NCI-H524 treated with DMSO at 0.1 percent for 48 hours (cell line): ENCODE measurements at places on chromosomes 11 and 22.

DNA sequence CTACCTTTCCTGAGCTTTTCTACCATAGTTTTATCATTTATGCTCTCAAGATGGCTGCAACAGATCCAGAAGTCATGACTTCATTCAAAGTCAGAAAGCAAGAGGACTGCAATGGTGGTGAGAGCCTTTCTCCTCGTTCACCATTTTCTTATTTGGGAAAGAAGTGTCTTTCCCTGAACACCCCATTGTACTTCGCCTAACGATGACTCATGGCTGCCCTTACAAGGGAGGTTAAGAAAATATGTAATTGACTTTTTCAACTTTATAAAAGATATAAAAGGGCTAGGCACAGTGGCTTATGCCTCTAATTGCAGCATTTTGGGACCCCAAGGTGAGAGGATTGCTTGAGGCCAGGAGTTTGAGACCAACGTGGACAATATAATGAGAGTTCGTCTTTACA, 541.7 kb downstream of the METTL15 start:
- DNase-seq = no peak

GRCh38 chr11:97995874-97996273, 1024.9 kb upstream of the CNTN5 start:
- DNase-seq = no peak

DNA sequence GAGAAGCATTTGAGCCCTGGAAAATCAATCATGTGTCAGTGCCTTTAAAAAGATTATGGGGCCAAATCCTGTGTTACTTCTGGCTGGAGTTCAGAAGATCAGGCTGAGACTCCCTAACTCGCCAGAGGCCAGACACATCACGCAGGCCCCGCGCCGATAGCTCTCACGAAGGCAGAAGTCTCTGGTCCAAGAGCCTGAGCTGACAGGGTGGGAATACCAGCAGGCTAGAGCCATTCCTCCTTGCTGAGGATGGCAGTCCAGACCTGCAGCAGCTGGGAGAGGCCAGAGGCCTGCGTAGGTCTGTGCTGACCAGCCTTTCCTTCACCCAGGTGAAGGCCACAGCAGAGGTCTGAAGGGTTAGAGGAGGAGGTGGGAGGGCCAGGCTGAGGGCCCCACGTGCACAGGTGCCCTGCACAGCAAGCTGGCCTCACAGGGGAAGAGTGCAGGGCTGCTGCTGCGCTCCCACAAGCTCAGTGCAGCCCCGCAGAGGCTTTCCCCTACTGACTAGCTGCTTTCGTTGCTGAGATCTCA, 52.9 kb downstream of the ST14 start:
- DNase-seq = no peak

DNA sequence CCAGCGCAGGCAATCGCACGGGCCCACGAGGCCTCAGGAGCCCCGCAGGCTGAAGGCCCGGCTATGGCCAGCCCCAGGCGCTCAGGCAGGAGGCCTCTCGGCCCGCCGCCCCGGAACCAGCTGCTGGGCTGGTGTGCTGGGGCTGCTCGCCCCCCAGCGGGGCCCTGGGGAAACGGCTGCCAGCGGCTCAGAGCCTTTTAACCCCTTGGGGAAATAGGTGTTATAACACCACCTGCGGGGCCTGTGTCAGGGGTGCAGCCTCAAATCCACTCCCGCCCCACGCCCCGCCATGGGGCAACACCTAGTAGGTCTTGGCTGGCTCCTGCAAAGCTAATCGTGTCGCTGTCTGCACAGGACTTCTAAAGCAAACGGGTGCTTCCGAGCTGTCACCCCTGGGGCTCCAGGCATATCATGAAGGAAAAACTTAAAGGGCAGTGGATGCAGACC, 237.4 kb downstream of the TTC28 start:
- peak; percentile 17 for DNase-seq

GRCh38 chr11:33116535-33116934, 44.7 kb downstream of the CSTF3 start:
- DNase-seq = no peak

DNA sequence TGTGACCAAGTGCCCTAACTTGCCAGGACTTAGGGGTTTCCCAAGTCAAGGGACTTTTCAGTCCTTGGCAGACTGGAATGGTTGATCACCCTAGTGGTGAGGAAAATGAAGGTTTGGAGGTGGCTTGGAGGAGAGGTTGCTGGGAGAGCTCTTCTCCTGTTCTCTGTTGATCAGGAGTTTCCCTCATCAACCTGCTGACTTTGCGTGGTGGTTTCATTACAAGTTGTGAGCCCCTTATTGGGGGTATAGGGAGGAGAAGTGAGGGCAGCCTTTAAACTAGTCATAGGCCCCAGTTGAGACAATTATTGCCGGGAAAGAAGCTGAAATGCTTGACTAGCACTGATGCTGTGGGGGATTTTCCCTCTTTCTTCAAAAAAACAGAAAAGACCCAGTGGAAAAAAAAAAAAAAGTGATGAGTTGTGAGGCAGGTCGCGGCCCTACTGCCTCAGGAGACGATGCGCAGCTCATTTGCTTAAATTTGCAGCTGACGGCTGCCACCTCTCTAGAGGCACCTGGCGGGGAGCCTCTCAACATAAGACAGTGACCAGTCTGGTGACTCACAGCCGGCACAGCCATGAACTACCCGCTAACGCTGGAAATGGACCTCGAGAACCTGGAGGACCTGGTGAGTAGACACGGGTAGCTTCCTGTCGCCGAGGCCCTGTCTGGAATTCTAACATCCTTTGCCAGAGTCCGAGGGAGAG, at the start of gene CXCR5:
Gene CXCR5 (plus strand): TSS at position 525 of the 704 bp plus-strand sequence. CDS start 50 bp downstream, at position 575.
- DNase-seq = no peak

DNA sequence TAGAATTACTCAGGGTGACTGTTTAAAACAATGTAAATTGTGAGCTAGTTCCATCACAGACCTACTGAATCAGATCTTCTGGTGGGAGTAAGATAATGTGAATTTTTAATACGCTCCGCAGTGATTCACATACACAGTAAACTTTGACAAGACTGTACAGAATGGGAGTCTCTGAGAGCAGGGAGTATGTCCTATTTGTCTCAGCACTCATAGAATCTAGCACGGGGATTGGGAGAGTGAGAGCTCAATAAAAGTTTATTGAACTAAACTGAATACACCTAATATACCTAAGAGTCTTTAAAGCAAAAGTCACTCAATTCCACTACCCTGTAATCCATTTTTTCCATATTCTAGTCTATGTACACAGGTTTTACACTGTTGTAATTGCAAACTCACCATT, 11.2 kb upstream of the GAB2 start:
- no peak for DNase-seq

GRCh38 chr11:36672815-36673450, 74.9 kb upstream of the RAG2 start:
- no peak for DNase-seq

DNA sequence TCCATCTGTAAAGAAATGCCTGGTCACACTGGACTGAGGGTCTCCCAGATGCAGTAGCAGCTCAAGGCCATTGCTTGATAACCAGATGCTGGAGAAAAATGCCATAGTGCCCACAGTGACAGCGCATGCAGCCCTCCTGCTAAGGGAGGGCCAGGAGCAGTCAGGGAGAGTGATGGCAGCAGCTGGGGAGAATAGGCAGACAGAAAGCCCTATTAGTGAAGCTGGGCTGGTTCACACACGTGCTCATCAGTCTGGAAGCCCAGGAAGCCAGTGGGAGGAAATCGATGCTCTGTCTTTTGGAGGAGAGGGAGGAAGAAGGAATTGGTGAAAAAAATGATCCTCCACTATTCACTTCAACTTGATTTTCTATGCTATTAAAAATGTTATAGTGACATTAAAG, 82.9 kb downstream of the OSBP2 start:
- DNase-seq = no peak

GRCh38 chr11:38824573-38824972, 2226.5 kb upstream of the RAG2 start:
- DNase-seq = no peak

- no peak for DNase-seq
Measured at GRCh38 chr11:44970293-44970692, 19.6 kb upstream of the TP53I11 start.

GRCh38 chr11:8605971-8606563, 12.0 kb upstream of the STK33 start:
- DNase-seq = no peak

DNA sequence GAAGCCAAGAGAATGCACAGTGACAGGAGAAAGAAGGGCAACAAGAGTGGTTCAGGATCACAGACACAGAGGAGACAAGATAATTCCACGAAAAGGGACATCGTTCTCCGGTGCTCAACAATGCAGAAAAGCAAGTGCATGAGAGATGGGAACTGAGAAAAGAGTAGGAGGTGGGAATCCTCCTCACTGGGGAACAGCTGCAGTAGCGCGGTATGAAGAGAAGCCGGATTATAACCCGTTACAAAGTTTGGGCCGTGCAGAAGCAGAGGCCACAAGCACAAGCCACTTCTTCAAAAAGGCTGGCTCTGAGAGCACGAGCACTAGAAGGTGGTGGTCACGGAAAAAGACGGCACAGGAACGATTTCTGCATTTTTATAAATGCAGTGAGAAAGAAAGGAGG, 114.2 kb upstream of the BID start:
- DNase-seq = no peak

DNA sequence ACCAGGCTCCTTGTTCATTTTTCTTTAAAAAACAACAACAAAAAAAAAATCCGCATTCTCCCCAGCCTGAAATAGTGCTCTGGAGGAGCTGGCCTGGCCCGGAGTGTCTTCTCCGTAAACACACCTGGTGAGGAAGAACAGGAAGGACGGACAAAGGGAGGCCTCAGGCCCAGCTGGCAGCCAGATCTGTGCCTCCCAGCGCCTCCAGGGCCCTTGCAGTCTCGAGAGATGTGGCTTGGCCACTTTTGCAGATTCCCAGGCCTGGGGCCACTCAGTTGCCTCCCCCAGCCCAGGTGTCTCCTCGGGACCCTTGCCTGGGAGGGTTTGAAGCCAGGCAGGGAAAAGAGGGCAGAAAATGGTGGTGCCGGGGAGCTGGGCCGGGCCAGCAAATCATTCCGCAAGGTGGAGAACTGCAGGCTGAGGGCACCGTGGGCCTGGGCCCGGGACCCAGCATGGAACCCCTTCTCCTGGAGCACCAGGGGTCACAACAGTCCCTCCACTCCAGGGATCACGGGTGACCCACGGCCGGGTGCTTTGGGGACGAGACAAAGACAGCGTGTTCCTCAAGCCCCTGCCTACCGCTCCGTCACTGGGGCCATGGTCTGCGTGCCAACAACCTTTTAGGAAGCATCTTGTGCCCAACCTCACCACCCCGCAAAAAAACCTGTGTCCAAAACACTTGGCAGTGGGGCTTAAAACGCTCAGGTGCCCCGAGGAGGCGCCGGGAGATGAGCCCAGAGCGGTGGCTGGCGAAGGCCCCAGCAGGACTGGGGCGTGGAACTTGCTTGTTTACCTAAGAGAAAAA, 67.1 kb upstream of the WNT7B start:
- DNase-seq = no peak

- no peak for DNase-seq
Measured at GRCh38 chr11:77088236-77089003, 14.2 kb upstream of the OMP start.

DNA sequence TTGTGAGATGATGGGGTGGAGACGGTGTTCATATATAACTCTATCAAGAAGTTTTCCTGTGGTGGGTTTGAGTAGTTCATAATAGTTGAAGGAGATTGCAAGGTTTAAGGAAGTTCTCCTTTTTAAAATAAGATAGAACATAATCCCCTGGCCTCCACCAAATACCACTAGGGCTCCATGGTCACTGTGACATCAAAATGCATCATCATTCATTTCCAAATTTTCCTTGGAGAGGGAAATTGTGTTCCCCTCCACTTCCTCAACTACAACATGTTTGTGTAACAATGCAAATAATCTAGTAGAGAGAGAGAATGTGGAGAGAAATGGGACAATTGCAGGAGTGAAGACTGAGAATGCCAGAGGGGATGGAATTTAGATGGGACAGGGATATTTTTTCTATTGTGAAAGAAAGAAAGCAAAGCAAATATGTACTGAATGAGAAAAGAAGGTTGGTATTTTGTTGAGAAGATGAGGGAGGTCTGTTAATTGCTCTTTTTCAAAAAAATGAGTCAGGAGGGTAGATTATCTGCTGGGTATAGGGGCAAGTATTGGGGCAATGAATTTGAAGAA, 33.4 kb upstream of the ZBED5 start:
- no peak for DNase-seq
